ENCODE measurements at places on chromosomes 6 and 20.

GRCh38 chr6:13216236-13217014 is 111.9 kb downstream of the TBC1D7 start:
- DNase-seq: peak; percentile 66

DNA sequence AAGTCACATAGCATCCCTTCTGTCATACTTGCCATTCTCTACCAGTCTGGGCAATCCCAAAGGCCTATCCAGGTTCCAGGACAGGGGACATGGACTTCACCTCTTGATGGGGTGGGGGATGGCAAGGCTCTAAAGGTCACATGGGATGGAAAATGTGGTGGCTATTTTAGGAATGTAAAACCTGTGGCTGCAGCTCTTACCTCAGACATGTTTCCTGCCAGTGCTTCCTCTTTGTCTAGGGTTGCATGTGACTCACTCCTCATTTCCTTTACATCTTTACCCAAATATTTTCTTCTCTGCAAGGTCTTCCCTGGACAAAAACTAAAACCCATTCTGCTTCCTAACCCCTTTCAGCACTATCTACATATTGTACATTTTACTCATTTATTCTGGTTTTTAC is 135.7 kb downstream of the BTBD3 start:
- DNase-seq: peak; percentile 94

- no peak for DNase-seq
These were observed 50.5 kb upstream of the IBTK start for GRCh38 chr6:82298012-82298411.

GRCh38 chr6:154430481-154430919 is 73.9 kb upstream of the IPCEF1 start:
- DNase-seq: no peak

- no peak for DNase-seq
These were observed 330.2 kb upstream of the SULF2 start for GRCh38 chr20:48115502-48115901.

DNA sequence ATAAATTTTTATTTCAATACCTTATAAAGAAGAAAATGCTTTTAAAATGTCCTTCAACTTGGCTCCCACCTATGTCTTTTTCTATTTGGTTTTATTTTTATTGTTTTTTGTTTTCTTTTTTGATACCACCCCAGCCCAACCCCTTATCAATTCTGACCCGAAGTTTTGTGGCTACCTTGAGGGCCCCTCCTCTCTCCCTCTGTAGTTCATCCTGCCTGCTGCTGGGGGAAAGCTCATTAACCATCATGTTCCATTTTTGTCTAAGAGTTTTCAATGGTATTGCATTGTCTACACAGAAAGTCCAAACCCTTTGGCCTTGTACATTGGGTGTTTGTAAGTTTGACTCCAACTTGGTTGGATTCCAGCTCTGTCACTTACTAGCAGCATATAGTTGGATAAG is 5.3 kb upstream of the CSNK2A1 start:
- no peak for DNase-seq

DNA sequence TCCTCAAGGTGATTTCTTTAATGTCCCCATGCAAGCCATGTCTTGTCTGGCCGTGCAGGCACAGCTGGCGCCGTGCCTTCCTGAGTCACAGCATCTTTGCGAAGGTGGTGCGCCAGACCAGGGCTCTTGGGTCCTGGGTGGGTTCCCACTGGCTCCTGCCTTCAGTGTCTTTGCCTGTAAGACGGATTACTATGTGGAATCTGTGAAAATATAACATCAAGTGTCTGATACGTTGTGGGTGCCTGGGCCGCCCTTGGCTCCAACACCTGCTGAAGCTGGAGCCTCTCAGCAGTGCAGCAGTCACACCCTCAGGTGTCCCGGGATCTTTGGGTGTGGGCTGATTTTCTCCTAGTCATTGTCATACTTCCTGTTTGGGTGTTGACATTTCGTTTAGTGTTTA is 3.2 kb downstream of the OSBPL2 start:
- no peak for DNase-seq

DNA sequence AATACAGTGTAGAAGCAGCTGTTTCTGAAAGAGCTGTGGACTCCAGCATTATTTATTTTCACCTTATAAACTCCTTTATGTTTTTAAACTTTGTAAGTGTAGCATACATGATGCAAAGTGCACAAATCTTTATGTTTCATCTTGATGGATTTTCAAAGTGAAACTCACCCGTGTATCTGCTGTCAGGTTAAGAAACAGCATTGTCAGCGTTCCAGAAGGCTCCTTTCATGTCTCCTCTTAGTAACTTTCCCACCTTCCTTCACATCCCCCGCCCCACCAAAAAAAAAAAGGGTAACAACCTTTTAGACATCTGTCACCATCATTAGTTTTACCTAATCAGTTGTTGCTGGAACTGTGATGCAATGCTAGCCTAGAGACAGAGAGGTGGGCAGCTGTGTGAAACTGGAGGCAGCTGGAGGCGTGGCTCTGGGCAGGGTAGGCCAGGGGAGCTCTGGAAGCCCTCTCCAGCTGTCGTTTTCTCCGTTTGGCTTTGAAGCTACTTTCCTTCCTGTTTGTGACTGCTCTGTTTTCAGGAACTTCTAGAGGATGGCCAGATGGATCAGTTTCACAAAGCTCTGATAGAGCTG is 7.2 kb downstream of the ACTR5 start:
- peak; percentile 86 for DNase-seq

DNA sequence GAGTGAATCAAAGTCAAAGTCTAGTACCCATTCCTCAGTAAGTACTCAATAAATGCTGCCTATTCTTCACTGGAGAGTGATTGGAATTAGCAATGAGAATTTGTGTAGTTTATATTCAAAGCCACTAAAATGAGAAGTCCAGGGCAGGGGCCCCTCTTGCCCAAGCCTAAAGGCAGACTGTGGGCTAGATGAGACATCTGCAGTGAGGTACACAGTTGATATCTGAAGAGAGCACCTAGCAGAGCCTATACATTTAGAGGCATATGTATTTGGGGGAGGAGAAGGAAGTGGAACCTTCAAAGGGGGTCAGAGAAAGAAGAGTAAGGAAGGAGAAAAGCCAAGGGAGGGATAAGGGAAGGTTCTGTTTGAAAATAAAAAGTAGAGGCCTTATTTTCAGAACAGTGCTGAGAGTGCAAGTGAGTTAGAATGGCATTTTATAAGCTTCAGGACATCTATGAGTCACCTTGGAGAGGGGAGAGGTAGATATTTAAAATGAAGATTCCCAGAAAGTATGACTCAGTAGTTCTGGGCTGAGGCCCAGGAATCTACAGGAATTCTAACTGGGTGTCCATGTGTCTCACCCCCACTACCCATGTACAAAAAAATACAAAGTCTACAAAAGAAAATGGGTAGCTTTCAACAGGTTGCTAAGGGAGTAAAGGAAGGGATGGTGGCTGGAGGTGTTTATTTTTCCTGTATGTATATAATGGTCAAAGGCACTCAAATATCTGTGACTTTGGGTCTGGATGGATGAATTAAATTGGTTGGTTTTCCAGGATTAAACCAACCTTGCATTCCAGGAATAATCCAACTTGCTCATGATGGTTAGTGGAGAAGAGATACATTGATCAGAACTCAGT is 135.1 kb downstream of the ZFP64 start:
- DNase-seq: no peak

DNA sequence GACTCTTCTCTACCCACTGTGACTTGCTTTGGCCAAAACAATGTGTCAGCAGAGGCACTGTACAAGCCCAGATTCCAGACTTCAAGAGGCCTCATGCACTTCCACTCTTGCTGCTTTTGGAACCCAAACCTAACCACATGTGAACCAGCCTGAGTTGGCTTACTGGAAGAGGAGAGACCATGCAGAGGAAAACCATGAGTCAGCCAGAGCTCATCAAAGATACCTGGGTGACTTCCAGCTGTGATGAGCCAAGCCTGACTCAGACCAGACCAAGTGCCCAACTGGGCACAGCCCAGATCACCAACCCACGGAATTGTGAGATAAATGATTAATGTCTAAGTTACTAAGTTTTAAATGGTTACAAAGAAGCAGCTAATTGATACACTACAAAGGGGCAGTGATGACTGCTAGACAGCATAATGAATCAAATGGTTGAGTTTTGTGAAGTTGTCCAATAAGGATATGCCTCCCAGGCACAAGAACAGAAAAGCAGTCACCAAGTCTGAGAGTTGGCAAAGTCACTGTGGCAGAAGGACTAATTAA is 16.2 kb upstream of the BEND6 start:
- DNase-seq: peak; percentile 12

DNA sequence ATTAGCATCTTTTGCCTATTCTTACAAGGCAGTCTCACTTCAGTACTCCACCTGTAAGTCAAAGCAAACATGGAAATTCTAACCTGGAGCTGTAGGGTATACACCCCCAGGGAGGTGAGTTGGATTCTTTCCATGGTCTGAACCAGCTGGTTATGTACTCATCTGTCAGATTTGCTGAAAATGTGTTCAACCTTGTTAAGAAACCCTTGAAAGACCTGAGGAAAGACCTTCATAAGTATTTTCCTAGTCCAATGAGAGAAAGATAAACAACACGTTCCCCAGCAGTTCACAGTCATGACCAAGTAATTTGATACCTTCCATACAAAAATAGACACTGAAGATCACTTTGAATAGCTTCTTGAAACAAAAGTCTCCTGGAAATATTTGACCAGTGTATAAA is 42.5 kb downstream of the ID4 start:
- DNase-seq: no peak

DNA sequence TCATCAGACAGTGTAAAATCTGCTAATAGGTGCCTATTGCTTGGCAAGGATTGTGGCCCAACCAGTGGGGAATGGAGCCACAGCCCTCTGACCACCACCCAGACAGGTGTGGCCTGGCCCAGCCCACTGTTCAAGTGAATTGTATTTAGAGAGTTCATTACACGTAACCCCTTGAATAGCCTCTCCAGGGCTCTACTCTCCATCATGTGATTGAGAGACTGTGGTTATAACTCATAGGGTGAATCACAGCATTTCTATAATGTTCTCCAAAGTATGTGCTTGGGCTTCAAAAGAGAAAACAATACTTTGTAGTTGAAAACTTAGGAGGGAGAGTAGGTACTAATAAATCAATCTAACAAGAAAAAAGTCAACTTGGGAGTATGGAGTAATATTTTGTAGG is 38.4 kb downstream of the ALDH8A1 start:
- no peak for DNase-seq

- peak; percentile 75 for DNase-seq
These were observed 15.1 kb downstream of the HMGN4 start for GRCh38 chr6:26553264-26553634.

DNA sequence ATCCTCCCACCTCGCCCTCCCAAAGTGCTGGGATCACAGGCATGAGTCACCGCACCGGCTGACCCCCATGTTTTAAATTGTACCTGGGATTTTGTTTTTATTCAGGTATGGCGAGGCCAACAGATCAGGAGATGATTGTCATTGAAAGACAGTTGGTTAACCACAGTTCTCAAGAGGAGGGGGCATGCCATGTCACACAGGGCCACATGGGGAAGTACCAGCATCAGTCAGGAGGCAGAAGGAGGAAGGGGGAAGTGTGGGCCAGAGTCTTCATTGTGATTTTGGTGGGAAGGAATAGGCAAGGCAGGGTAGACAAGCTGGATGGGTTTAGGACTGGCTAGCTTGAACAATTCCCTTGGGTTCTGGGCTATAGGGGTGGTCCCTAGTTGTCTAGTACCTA is 9.9 kb upstream of the MMP9 start:
- DNase-seq: peak; percentile 83

GRCh38 chr6:88360203-88360797 is 194.2 kb upstream of the CNR1 start:
- DNase-seq: no peak

GRCh38 chr6:47897247-47897646 is 115.4 kb downstream of the OPN5 start:
- DNase-seq: no peak

DNA sequence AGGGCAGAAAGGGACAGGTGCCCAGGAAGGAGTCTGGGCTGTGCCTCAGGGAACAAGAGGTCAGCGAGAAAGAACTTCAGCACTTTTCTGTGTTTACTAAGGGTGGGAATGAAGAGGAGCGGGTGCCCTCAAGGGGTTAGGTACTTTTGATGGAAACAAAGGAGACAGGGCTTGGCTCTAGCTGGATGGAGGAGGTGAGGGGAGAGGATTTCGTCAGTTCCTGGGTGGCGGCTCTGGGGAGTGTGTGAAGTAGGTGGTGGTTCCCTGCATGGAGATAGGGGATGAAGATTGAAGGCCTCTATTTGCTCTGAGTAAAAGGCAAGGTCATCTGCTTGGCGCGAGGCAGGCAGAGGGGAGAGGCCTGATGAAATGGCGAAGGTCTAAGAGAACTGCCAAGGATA is 40.0 kb upstream of the ANKRD60 start:
- DNase-seq: no peak

- DNase-seq: no peak
These were observed 46.9 kb upstream of the ARMH2 start for GRCh38 chr6:24845578-24845977.

GRCh38 chr20:14817101-14817500 is 479.7 kb upstream of the FLRT3 start:
- no peak for DNase-seq

- DNase-seq: peak; percentile 82
These were observed 5.5 kb upstream of the NTSR1 start for GRCh38 chr20:62702895-62703852.

GRCh38 chr6:82891076-82891475 is 174.6 kb downstream of the UBE3D start:
- DNase-seq: no peak

DNA sequence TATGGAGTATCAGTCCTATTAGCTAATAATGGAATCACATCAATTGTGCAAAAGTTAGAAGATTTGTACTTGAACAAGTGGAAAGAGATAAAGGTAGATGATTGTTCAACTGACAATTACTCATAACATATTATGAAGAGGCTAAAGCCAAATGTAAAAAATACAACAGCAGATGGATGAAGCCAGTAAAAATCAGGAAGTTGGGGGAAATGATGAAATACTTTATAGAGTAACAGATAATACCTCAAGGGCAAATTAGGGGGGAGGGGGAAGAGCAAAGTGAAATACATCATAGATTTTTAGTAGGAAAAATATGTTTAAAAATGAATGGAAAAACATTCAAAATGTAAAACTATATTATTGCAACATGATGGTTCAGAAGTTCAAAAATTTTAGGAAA is 114.0 kb downstream of the PDSS2 start:
- DNase-seq: peak; percentile 83

DNA sequence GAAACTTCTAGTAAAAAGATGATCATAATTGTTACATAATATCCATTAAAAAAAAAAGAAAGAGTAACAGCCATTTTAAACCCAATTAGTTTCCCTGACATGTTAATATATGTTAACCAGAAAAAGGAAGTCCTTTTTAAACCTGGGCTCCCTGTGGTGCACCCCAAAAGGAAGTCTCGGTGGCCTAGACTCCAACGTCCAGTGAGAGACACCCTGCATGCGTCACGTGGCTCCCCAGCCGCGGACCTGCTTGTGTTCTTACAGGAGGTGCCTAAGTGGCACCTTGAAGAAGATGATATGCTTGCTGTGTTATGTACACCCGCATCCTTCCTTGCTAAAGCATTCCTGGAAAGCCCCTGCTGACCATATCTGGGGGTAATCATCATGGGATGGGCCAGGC is 50.1 kb downstream of the FOXC1 start:
- DNase-seq: peak; percentile 35

Data from MV-4-11 (cell line).